NCI-H748 treated with DMSO at 0.1 percent for 48 hours (cell line): ENCODE measurements at places on chromosomes 2 and 18.
A peak's percentile ranks its signal among the peaks of the same experiment; 100 is the strongest.

- no peak for DNase-seq
Measured at GRCh38 chr2:237254369-237254861, 159.5 kb downstream of the COL6A3 start.

DNA sequence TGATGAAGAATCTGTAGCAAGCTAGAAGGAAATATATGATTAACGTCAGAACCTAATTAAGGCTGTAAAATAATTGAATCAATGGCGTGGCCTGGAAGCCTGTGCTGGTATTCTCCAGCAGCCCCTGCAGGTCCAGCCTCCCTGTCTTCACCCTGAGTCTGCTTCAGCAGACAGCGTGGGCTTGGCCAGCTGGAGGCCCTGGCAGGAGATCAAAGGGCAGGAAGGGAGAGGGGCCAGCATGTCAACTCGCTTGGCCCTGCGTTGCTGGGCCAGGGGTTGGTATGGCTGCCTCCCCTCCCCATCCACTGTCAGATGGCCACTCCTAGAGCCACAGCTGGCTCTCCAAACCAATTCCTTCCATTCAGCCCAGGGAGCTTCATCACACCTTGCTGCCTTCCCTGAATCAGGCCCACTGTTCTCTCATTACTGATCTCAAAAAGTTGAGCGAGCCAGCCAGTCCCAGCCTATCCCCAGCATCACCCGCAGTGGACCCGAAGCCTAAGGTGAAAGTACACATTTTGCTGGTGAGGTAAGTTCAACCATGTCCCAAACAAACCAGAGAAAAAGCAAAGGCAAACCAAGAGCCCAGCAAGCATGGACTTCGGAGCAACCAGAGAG, 228.4 kb upstream of the AGAP1 start:
- no peak for DNase-seq

- peak; percentile 49 for DNase-seq
Measured at GRCh38 chr18:45357686-45358470, 257.4 kb upstream of the SLC14A2 start.

GRCh38 chr2:130810490-130810889, 26.2 kb upstream of the ARHGEF4 start:
- DNase-seq: no peak

GRCh38 chr2:152097290-152097800, 1.5 kb downstream of the CACNB4 start:
- peak; percentile 12 for DNase-seq

GRCh38 chr2:208306291-208306690, 40.2 kb downstream of the PIKFYVE start:
- no peak for DNase-seq

DNA sequence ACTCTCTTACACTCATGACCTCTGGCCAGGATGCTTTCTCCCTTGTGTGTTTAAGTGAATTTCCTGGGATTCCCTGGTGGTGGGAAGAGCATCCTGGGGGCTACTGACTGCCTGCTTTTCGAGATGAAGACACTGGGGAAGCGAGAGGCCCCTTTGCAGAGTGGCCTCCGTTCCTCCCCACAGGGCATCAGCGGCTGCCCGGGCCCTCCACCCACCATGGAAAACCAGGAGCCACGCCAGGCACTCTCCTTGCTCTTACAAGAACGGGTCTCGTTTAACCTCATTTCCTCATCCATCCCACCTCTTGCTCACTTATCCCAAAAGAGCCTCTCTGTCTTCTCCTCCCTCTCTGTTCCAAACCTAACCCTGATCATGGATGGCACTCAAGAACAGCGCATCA, 17.8 kb downstream of the CHST10 start:
- DNase-seq: no peak

- DNase-seq: no peak
Measured at GRCh38 chr2:141438536-141438935, 692.3 kb downstream of the LRP1B start.
